ENCODE measurements at places on chromosomes 16 and 17.
A peak's percentile ranks its signal among the peaks of the same experiment; 100 is the strongest.

DNA sequence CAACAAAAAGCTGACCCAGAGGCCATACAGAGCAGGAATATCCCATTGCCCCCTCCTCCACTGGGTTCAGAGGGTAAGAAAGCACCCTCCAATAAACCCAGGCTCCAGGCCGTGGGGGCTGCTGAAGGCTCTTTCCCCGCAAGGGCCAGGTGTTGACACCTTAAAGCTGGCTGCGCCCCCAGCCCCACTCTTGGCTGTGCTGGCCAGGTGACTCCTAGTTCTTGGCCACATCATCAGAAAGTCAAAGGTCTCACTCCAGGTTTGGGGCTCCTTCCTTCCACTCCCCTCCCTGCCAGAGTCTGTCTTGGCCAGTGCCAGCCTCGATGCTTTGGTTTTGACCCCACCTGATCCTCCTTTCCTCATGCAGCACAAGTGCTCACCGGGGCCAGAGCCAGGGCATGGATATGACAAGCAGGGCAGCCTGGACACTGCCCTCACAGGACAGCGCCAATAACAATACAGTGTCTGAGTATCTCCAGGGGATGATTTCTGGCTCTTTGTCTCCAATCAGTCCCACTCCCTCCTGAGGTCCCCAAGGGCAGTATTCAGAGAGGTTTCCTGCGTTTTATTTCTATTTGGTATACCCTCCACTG is 8.2 kb downstream of the SLC46A1 start:
- DNase-seq, result no peak

DNA sequence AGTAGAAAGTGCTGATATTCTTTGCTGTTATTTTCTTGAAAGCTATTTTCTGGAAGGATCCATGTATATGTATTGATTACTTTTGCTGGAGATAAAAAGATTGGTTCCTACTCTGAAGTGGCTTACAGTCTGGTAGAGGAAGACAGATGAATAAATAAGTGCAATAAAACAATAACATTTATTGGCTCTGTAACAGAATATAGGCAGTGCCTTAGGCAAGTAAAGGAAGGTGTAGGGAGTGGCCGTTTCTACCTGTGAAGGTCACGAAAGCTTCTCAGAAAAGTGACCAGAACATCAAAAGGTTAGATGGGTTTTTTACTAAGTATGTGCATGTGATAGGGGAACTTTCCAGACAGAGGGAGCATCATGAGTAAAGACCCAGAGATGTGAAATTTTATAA is 43.1 kb downstream of the COX10 start:
- DNase-seq, result no peak

GRCh38 chr17:73533781-73534180 is 110.5 kb downstream of the SDK2 start:
- DNase-seq, result peak; percentile 58

- no peak for DNase-seq
Measured at GRCh38 chr16:66152823-66153393, 213.6 kb upstream of the CDH5 start.

DNA sequence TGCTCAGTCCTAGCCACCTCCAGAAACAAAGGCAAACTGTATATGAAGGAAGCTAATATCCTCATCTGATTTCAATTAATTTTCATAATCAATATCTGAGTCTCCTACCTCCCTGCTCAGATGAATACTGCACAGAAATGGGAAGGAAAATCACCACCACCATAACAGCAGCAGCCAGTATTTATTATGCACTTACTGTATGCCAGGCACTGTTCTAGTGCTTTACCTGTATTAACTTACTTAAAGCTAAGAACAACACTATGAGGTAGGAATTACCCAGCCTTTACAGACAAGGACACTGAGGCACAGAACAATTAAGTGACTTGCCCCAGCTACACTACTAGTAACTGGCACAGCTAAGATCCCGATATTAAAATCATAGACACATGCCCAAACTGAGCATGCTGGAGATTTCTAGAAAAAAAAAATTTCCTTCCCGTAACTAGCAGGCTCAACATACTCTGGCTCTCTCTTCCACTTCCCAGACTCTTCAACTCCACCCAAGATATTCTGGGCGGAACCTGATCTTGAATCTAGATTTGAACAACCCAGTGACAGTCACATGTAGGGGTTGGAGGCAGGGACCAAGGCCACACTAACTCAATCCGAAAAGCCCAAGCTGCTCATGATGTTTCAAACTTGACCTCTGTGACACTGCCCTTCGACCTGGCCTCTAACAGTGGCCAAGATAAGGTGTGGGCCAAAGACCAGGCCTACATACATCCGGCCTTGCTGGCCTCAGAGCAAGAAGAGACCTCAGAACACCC is 3.9 kb downstream of the TRIM25 start:
- DNase-seq, result no peak

DNA sequence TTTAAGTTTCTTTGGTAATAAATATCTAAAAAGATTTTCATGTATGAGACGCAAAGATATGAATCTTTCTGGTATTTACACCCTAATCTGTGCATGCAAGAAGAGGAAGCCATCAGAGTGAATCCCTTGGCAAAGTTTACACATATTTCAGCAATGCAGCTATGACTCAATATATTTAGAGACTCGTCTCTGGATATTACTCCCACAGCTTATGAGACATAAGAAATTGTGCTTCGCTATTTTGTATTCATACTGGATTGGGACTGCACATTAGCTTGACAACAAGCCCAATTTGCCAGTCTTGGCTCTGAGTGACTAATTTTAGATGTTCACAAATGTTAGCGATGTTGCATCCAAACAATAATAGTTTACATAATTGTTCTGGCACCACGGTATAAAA is 532.0 kb downstream of the CDH11 start:
- peak; percentile 13 for DNase-seq

DNA sequence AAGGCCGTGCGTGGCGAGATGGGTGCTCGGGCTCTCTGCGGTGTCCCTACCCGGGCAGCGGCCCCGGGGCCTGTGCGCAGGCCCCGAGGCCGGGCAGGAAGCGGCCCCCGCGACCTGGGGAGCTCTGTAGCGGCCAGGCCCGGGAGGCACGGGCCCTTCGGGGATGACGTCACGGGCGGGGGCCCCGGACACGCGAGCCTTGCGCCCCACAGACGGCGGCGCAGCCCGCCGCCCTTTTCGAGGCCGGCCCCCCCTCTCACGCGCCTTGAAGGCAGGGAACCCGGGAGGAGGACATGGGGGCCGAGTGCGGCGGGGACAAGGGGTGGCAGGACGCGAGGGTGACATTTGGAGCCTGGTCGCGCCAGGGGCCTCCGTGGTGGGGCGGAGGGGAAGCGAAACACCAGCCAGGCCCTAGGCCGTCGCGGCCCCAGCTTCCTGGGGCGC is 1.1 kb downstream of the RAI1 start:
- DNase-seq, result no peak

GRCh38 chr17:8436169-8436843 is 622 bp downstream of the NDEL1 start:
- peak; percentile 90 for DNase-seq

GRCh38 chr16:9633844-9634243 is 542.4 kb downstream of the HAPSTR1 start:
- no peak for DNase-seq

- no peak for DNase-seq
Measured at GRCh38 chr16:87003414-87003755, 313.8 kb downstream of the C16orf95 start.

DNA sequence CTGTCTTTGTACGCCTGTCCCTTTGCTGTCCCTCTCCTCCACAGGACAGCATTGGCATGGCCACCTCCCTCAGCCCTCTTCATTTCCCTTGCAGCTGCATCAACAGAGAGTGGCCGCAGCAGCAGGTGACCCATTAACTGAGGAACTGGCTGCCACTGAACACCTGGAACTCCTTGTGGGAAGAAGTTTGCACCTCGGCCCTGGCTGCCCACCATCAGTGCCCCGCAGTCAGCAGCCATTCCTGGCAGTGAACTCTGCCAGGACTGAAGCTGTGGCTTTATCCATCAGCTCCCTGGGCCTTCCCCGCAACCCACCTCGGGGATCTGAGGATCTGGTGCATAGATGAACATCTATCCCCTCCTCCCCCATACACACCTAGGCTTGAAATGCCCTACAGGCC is 13.1 kb upstream of the RNF135 start:
- no peak for DNase-seq

DNA sequence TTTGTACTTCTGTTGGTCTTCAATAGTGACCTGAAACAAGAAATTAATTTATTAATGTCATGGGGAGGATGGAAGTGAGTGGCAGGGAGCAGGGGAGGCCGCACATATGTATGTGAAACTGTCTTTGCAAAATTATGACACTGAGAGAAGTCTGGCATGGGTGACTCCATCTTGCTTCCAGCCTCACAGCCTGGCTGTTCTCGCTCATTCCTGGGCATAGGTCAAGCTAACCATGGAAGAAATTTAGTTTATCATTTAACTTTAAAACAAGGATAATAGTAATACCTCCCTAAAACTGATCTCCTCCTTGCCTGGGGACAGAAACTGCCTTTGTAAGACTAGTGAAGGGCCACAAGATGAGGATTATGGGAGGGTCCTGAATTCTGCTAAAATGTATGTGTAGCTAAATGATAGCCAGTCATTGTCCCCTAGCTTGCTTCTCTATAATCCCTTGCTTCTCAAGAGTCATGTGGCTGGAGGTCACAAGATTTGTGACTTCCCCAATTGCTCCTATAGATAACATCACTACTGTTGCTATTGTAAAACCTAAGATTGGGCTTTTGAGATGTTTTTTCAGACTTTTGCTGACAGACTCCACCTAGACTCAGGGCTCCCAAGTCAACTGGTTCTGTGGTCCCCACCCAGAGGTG is 126.0 kb downstream of the HS3ST3A1 start:
- DNase-seq, result no peak

DNA sequence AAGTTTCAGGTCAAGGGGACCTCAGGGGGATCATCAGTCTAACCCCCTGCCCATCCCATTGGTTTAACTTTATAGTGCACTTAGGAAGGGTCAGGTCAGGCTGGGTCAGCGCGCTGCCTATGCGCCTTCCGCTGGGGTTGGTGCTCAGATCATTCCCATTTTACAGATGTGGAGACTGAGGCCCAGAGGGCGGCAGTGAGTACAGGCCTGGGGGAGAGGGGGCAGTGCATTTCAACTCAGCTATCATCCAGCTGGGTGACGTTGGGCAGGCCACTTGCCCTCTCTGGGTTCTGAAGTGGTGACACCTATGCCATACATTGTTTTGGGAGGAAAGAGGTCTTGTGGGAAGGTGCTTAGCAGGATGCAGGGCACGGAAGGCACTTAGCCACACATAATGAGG is 127.8 kb upstream of the CDC42EP4 start:
- no peak for DNase-seq

GRCh38 chr16:2664574-2664982 is 17.7 kb upstream of the KCTD5 start:
- DNase-seq, result peak; percentile 74

DNA sequence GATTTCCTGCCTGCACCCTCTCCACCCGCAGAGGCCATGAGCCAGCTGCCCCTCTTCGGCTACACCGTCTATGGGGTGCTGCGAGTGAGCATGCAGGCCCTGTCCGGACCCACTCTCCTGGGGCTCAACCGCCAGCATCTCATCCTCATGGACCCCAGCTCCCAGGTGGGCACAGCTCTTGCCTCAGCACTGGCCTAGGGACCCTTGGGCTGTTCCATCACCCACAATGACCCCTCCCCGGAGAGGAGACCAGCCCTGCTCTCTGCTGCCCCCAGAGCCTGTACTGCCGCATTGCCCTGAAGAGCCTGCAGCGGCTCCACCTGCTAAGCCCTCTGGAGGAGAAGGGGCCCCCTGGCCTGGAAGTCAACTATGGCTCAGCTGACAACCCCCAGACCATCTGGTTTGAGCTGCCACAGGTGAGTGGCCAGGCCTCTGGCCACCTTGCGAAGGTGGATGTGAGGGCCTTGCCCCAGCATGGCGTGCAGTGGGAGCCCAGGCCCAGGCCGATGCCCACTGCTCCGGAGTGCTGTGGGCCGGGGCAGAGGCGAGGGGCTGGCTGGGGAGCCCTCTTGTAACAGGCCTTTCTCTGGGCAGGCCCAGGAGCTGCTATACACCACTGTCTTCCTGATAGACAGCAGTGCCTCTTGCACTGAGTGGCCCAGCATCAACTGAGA is 7.3 kb upstream of the SMIM5 start:
- DNase-seq, result no peak

- DNase-seq, result peak; percentile 79
Measured at GRCh38 chr17:76714822-76715495, 4.2 kb upstream of the MXRA7 start.

GRCh38 chr16:88762258-88762870 is 22.7 kb downstream of the PIEZO1 start:
- DNase-seq, result no peak

- DNase-seq, result peak; percentile 81
Measured at GRCh38 chr17:42422412-42422957, 571 bp downstream of the CAVIN1 start.

- DNase-seq, result peak; percentile 76
Measured at GRCh38 chr16:674968-675883, at the start of gene RHBDL1. Gene RHBDL1, plus strand, starts transcription at chr16:675671. Its CDS starts 120 bp downstream, at chr16:675791.

GRCh38 chr16:21226749-21227148 is 6.8 kb upstream of the ANKS4B start:
- DNase-seq, result peak; percentile 14

DNA sequence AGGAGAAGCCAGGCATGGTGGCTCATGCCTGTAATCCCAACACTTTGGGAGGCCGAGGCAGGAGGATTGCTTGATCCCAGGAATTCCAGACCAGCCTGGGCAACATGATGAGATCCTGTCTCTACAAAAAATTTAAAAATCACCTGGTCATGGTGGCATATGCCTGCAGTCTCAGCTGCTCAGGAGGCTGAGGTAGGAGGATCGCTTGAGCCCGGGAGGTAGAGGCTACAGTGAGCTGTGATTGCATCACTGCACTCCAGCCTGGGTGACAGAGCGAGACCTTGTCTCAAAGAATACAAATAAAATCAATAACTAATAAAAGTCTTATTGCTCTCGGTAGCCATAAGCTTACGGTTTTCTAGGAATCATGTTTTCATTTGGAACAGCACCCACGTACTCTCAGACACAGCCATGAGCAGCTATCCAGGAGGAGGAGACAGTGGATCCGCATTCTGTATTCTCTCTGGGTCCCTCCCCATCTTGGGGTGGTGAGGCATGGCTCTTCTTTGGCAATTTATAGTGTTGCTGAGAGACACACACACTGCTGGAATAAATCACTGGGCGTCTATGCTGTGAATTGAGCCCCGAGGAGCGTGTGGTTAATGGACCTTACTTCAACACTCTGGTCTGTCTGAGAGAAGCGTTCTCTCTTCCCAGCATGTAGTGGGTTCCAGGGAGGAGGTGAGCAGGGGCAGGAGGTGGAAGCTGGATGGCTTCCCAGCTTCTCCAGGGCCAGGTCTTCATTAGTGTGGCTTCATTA is 8.5 kb upstream of the ADCY9 start:
- DNase-seq, result no peak

DNA sequence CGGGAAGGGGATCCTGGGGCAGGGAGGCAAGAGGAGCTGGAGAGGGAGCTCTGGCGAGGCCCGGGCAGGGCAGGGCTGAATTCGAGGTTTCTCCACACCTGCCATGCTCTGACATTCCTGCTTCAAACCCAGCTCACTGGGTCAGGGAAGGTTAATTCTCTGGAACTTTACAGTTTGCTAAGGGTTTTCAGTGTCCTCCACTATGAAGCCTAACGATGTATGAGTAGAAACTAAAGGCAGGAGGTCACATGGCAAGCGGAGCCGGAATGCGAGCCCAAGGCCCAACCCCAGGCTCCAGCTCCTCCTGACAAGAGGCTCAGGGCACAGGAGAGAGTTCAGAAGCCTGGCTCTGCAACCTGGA is 29.2 kb downstream of the DCAKD start:
- no peak for DNase-seq

GRCh38 chr16:15538507-15538906 is 104.1 kb downstream of the BMERB1 start:
- DNase-seq, result no peak

- DNase-seq, result no peak
Measured at GRCh38 chr17:16981928-16982327, 10.0 kb upstream of the TNFRSF13B start.

- DNase-seq, result no peak
Measured at GRCh38 chr16:48300391-48300856, 53.1 kb upstream of the ABCC11 start.

All from stomach (tissue), 19 donors.